ENCODE measurements at places on chromosomes 13 and 19. TPM values are rescaled to one million over a fixed set of nuclear protein-coding genes. Genes with fewer than 3 reads are reported as not detected.

COX6B2 gene
- total RNA-seq: 0.26 TPM

ZNF302 gene
- total RNA-seq: 17.8 TPM

LGALS4 gene
- total RNA-seq: 4.8 TPM

THSD1 gene
- total RNA-seq: 1.2 TPM

ZNF77 gene
- total RNA-seq: 6.8 TPM

TMEM161A gene
- 14.2 TPM for total RNA-seq

KIRREL2 gene
- total RNA-seq: not detected

ECSIT gene
- total RNA-seq: 24.1 TPM

CNN1 gene
- not detected for total RNA-seq

PSG5 gene
- not detected for total RNA-seq

DAND5 gene
- not detected for total RNA-seq

CEACAM5 gene
- not detected for total RNA-seq

NLRP9 gene
- not detected for total RNA-seq

ZNF540 gene
- 7.5 TPM for total RNA-seq

LGALS7B gene
- total RNA-seq: not detected

GPC5 gene
- not detected for total RNA-seq

IGSF23 gene
- not detected for total RNA-seq

CBY2 gene
- total RNA-seq: not detected

ADGRE3 gene
- 1.0 TPM for total RNA-seq

DACH1 gene
- total RNA-seq: 0.29 TPM

GRIN2D gene
- total RNA-seq: 0.07 TPM

ZNF587B gene
- 23.4 TPM for total RNA-seq

DLL3 gene
- not detected for total RNA-seq

FARSA gene
- total RNA-seq: 29.3 TPM

PLIN4 gene
- not detected for total RNA-seq

WDR88 gene
- not detected for total RNA-seq

SLITRK5 gene
- total RNA-seq: 0.07 TPM

SOX1 gene
- total RNA-seq: not detected

FAM216B gene
- total RNA-seq: not detected

B3GNT3 gene
- total RNA-seq: not detected

TEX29 gene
- not detected for total RNA-seq

CATSPERD gene
- not detected for total RNA-seq

AP1M2 gene
- total RNA-seq: 1.3 TPM

LAIR1 gene
- total RNA-seq: 156 TPM

PAF1 gene
- total RNA-seq: 68.3 TPM

ACTMAP gene
- total RNA-seq: 9.6 TPM

CACNG7 gene
- total RNA-seq: not detected

PET100 gene
- 92.0 TPM for total RNA-seq

POSTN gene
- total RNA-seq: not detected

IL17D gene
- 0.14 TPM for total RNA-seq

HIPK4 gene
- not detected for total RNA-seq

RFPL4A gene
- total RNA-seq: not detected

PGLYRP1 gene
- not detected for total RNA-seq

RXFP2 gene
- total RNA-seq: not detected

ZNF560 gene
- total RNA-seq: not detected

SIGLEC12 gene
- total RNA-seq: not detected

CCL25 gene
- total RNA-seq: not detected

EID2B gene
- total RNA-seq: 4.6 TPM

FZR1 gene
- 89.1 TPM for total RNA-seq

ZNF536 gene
- not detected for total RNA-seq

PRKACA gene
- 68.6 TPM for total RNA-seq

CAMSAP3 gene
- 0.34 TPM for total RNA-seq

ZNF649 gene
- total RNA-seq: 16.1 TPM

SGCG gene
- total RNA-seq: not detected

GGN gene
- not detected for total RNA-seq

URAD gene
- not detected for total RNA-seq

ZNF625 gene
- total RNA-seq: 7.9 TPM

POGLUT2 gene
- 5.1 TPM for total RNA-seq

MAB21L1 gene
- not detected for total RNA-seq
